DMS79 treated with DMSO at 0.1 percent for 48 hours (cell line): ENCODE measurements at places on chromosomes 1 and 21.

DNA sequence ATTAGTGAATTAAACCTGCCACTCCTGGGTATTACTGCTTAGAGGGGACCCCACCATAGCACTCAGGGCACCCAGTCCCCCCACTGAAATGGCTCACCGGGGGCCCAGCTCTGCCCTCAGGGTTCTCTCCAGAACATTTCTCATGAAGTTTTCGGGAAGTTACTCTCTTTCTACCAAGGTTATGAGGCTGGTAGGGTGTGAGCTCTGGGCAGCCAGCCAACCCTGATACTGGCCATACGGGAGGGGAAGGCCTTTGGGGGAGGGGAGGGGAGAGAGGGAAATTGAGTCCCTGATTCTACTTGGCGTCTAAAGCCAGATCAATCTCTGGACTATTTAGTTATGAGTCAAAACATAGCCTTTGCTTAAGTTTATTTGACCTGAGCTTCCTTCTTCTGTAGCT lies 12.9 kb upstream of the PDE9A start:
- DNase-seq = no peak

DNA sequence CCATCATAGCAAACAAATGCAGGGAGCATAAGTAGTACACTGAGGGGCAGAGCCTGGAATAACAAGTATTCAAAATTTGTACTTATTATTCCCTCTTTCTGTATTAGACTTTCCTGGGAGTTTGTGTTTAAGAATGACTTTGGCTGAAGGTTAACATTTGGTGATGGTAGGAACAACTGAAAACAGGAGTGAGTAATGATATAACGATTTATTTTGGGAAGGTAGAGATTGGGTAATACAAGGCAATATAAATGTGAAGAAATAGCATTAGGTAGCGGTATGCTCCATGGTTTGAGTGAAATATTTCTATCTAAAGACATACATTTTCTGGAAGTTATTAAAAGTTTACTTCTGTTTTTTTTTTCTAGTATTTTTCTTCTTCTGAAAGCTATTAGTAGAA lies 18.5 kb upstream of the C1orf21 start:
- no peak for DNase-seq

GRCh38 chr1:235304549-235305451 lies 23.2 kb downstream of the ARID4B start:
- no peak for DNase-seq

- no peak for DNase-seq
These were observed 99.4 kb upstream of the SPATA6 start for GRCh38 chr1:48571303-48571987.

GRCh38 chr1:2928366-2929325 lies 92.6 kb upstream of the ACTRT2 start:
- no peak for DNase-seq

GRCh38 chr1:70499695-70500094 lies 88.6 kb downstream of the CTH start:
- DNase-seq = no peak

DNA sequence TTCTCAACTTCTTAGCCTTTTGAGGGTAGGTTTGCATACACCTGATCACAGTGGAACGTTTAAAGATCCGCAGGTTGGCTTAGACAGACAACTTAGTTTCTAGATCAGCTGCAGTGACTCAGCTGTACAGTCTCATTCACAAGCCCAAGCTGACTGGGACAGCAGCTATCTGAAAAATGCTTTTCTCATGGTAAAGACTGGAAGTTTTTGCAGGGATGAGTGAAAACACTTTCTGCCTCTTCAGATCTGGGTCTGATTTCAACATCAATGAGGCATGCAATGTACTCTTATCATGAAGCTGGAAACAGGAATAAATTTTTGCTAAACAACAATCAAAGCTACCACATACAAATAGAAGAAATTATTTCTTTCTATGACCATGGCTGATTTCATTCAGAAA lies 61.1 kb upstream of the PTBP2 start:
- peak; percentile 82 for DNase-seq

GRCh38 chr1:168159979-168160378 lies 18.8 kb upstream of the TIPRL start:
- no peak for DNase-seq

DNA sequence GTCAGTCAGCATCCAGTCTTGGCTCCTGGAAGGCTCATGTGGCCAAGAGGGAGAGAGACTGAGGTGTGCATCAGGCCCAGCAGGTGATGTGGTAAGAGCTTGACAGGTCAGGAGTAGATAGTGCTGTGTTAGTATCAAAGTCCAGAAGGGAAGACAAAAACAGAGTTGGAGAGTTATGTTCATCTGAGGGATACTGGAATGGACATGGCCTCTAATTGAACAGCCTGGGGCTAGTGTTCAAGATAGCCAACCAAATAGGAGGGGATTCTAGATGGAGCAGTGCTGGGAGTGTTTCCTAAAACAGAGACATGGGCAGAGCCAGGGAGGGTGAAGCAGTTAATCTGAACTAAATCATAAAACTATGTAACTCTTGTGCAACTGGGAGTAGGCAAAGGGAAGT lies 120.7 kb upstream of the MARK1 start:
- no peak for DNase-seq

GRCh38 chr1:3498986-3499385 lies 44.5 kb downstream of the ARHGEF16 start:
- no peak for DNase-seq

- DNase-seq = no peak
These were observed 7.5 kb downstream of the CLDN14 start for GRCh38 chr21:36472377-36472776.

DNA sequence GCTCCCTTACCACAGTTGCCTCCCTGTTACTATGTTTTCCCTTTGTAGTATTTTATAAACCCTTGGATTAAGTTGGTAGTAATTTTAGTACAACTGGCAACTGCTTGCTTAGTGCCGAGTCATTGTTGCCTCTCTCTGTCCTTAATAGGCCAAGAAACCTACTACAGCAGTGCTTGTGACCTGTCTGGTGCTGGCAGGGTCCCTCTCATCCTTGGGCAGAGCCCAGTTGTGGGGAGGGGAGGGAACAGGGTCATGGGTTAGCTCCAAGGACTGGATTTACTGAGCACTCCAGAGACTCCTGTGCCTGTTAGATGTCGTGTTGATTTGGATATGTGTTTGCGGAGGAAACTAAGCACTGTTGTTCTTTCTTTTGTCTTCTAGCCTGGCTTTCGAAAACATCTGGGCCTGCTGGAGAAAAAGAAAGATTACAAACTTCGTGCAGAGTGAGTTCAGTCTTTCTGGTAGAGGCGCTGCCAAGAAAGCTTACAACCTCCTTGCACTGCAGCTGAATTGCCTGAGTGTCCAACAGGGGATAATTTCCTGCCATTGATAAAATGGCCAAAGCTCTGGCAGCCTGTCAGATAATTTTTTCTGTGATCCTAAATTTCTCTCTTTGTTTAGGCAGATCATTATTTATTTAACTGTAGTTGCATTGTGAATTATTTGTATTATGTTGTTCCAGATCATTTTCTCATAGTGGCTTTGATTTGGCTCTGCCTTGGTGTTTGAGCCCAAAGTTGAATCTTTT lies 3.6 kb downstream of the UTP11 start:
- no peak for DNase-seq

DNA sequence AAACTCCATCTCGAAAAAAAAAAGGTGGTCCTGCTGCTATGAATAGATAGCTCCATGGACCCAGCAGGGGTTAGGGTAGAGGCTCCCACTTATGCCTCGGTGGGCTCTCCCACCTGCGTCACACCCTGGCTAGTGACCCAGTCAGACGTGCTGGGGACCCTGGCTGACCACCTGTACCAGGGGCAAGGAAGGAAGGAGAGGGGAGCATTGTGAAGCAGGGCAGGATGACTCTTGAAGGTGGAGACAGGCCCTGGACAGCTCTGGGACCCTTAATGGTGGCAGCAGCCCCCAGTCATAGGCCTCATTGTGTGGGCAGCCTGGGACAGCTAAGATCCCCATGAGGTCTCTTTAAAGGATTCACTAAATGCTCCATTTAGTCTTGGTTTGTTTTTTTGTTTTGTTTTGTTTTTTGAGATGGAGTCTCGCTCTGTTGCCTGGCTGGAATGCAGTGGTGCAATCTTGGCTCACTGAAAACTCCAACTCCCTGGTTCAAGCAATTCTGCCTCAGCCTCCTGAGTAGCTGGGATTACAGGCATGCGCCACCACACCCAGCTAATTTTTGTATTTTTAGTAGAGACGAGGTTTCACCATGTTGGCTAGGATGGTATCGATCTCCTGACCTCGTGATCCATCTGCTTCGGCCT lies 10.4 kb upstream of the SNAPIN start:
- DNase-seq = no peak

DNA sequence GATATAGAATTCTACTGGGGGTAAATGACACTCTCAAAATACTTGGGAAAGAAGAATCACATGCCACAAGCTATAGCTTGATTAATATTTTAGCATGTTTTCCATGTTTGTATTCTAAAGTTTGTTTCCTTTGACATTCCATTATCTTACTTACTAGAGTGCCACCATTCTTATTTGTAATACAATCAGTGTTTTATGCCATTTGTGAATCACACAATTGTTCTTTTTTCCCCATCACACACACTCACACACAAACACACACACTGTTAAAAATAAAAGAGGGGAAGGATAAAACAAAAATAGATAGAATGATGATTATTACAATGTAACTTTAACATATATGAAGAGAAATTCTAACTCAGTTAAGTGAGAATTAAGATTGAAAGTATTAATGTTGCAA lies 16.0 kb upstream of the TEKT2 start:
- no peak for DNase-seq

DNA sequence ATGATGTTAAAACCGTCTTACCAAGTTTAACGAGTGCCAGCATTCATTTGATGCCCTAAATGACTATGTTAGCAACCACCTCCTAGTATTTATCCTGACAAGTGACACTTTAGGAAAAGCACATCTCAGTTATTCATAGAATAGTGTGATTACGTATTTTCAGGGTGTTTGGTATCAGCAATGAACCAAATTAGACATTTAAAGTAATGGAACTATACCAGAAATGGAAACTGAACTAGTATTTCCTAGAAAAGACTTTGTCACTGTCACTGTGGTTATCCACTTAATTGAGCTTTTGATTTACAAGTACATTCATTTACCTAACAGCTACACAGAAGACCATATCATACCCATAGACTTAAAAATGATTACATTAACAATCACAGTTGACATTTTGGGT lies 3.6 kb upstream of the IL12RB2 start:
- DNase-seq = no peak

DNA sequence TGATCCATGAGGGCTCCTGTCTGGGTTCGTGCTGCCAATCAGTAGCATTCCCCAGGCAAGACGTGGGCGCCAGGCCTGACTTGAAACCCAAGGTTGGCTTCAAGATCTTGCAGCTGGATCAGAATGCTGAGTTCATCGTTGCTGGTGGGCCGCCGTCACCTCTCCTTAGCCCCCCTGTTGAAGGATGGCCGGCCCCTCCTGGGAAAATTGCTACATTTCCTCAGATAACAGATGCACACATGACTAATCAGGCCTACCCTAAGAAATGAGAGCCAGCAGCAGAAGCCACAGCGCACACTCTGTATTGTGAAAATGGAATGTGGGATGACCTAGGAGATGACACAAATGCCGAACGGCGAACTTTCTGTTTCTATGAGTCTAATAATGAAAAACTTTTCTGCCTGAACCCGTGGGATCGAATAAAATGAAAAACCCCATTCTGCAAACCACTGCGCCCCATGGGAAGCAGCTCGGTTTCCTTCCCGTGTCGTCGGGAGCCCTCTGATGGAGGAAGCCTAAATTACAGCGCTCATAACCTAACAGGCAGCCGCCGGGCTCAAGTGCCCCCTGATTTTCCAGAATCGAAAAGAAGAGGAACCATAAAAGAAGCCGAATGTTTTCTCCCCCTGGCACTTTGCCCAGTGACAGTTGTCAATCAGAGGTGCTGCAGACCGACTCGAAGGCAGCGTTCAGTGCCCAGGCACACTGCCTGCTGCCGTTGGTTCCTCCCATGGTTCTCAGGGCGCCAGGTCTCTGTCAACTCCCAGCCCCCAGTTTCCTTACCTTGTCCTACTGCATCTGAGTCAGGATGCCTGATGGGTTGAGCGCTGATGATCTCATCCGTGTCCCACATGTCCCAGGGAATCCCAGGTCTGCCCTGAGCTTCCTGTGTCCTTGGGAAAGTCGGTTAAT lies 38.2 kb upstream of the H6PD start:
- DNase-seq = peak; percentile 60

DNA sequence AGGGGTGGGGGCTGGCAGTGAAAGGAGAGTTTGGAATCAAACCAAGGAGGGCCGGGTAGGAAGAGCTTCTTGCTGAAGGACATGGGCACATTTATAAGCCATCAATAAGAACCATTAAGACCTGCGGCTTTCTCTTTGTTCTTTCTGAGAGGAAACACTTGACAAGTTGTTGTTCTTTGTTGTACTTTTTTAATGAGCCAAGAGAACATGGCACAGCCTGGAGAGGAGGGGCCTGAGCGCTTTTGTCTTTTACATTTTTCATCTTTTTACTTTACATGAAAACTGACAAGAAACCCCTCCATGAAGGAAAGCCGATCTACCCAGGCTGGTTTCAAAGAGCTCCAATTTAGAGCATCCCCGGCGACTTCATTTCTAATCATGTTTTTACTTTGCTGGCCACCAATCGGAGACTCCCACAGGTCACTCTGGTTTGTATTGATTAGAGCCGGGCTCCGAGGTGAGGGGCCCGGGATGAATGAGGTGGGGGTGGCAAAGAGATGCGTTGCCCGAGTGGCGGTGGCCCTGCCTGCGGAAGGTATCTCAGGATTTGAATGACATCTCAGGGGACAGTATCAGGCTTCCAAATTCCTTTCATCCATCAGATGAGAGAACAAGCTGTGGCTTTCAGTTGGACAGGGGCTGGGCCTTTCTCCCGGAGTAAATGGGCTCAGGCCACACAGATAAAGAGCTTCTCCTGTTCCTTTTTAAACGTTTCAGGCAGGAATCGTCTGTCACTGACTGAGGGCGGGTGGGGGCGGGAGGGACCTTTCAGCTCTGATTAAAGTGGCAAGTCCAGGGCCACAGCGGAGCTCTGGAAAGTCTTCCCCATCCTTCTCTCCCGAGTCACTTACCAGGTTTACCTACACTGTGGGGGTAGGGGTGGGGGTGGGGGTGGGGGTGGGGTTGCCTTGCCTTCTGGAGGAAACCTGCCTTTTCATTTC lies 138.8 kb upstream of the ARHGEF16 start:
- peak; percentile 61 for DNase-seq

DNA sequence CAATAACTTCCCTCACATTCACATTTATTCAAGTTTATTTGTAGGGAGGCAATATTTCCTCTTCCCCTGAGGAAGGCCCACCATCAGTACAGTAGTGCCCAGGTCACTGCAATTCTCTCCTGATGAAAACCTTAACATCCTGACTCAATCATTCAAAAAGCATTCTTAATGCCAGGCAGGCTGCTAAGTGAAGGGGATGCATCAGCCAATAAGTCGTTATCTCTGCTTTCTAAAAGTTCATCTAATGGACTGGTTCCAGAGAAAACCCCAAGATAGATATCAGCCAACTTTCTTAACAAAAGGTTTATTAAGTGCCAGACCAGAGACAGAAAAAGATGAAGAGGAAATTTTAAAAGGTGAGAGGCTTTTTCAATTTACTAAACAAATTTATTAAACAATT lies 17.3 kb downstream of the OTUD7B start:
- DNase-seq = no peak
